Astrocyte of the spinal cord (primary cell): ENCODE measurements at places on chromosomes 6 and 20.

- DNase-seq: no peak
Observed at GRCh38 chr6:9699888-9700287, 715.0 kb downstream of the TFAP2A start.

GRCh38 chr6:84074988-84075781, 41.6 kb downstream of the MRAP2 start:
- peak; percentile 10 for DNase-seq

GRCh38 chr6:150266963-150267685, 101.7 kb upstream of the IYD start:
- peak; percentile 33 for DNase-seq

DNA sequence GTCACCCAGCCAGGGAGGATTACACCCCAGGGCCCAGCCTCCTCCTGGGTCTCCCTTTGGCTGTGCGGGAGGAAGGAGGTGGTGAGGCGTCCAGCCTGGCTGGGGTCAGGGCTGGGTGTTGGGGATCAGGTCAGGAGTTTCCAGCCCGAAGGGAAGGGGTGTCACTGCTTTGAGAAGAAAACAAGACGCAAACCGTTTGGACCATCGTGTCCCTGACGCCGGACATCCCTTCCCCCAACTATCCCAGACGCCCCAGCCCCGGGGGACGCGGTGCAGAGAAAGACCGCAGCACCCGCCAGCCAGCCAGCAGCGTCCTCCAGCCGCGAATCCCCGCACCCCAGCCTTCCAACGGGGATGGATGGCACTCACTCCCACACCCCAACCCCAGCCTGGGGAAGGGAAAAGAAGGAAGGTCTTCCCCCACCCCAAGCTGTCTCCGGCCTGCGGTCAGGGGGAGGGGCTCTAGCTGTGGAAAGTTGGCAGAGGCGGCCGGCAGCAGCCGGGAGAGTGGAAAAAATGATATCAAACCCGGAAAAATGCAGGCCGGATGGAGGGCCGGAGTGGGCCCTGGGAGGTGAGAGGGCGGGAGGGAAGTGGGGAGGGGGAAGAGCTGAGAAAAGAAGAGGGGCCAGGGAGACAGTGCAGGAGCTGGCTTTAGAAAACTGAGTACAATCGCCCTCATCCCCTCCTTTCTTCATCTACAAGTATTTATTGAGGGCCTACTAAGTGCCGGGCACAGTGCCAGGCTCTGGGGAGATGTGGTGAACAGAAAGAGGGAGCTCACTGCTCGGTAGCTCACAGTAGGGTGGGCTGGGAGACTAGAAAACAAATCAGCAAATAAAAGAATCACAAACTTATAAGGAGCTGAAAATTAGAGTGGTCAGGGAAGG, 10.6 kb downstream of the REM1 start:
- peak; percentile 37 for DNase-seq

- DNase-seq: no peak
Observed at GRCh38 chr6:87289571-87289970, 32.8 kb upstream of the SMIM8 start.

DNA sequence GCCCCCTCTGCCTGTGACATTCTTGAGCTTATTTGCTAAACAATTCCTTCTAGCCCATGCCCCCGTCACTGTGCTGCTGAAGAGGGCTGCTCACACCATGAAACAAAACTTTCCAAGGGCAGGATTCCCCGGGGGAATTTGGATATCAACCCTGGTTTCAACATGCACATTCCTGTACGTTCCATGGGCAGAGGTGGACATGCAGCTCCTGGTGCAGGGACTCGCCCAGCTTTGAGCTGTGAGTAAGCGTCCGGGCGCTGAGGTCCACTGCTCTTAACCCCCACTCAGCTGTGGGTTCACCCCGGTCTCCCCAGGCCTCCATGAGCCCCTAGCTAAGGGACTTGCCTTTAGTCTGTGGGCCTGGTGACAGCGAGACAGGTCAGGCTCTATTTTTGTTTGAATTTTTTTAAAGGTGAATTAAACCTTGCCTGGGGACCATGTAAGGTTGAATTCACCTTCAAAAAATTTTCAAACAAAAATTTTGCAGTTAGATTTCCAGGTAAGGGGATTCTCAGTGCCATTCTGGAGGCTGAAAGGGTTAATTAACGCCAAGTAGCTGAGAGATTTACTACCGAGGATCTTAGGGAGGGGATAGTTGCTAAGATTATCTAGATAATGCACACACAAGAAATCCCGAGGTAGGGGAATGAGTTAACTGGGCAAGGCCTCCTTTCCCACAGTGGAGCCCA, 70.3 kb upstream of the SLC22A23 start:
- DNase-seq: no peak

GRCh38 chr20:35840421-35840820, 68.6 kb downstream of the PHF20 start:
- no peak for DNase-seq

DNA sequence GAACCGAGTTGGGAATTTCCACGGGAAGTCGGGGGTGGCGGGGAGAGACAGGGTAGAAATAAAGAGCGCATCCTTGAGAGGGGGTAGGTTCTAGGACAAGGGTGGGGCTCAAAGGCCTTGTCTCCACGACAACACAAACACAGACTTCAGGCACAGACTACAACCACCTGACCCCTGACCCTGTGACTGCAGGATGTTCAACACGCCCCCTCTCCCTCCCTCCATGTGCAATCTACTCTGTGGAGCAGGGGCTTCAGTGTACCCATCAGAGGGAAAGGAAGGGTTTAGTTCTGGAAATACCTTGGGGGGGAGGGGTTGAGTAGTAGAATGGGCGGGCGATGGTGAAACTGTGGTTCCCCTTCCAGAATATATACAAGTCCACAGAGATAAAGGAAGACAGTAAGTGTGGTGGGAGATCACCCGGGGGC, 651 bp upstream of the TAPBP start:
- DNase-seq: peak; percentile 72

- DNase-seq: peak; percentile 76
Observed at GRCh38 chr6:133466680-133467079, 225.5 kb downstream of the EYA4 start.

DNA sequence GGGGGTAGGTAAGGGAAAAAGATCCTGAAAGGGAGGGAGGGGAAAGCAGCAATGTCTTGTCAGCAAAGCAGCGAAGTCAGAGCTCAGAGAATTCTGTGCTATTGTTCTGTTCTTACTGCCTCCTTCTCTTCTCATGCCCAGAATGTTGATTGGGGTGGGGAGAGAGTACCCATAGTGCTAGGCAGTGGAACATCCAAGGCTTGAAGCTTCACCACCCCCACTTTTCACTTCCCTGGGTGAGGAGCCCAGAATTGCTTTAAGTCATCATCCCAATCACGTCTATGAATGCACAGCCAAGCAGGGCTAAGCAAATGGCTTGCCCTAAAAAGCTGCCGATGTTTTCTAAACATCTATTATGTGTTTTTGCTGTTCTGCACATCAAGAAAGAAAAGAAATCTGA, 16.5 kb downstream of the REPS1 start:
- DNase-seq: peak; percentile 42

- no peak for DNase-seq
Observed at GRCh38 chr6:12275107-12275506, 15.1 kb upstream of the EDN1 start.

GRCh38 chr6:18600255-18600654, 213.1 kb downstream of the RNF144B start:
- no peak for DNase-seq

GRCh38 chr20:17967521-17968365, 851 bp downstream of the SNX5 start:
- peak; percentile 59 for DNase-seq

- no peak for DNase-seq
Observed at GRCh38 chr6:157164972-157165371, 158.3 kb downstream of the TMEM242 start.

- no peak for DNase-seq
Observed at GRCh38 chr6:41818271-41819054, 31.0 kb downstream of the TOMM6 start.

DNA sequence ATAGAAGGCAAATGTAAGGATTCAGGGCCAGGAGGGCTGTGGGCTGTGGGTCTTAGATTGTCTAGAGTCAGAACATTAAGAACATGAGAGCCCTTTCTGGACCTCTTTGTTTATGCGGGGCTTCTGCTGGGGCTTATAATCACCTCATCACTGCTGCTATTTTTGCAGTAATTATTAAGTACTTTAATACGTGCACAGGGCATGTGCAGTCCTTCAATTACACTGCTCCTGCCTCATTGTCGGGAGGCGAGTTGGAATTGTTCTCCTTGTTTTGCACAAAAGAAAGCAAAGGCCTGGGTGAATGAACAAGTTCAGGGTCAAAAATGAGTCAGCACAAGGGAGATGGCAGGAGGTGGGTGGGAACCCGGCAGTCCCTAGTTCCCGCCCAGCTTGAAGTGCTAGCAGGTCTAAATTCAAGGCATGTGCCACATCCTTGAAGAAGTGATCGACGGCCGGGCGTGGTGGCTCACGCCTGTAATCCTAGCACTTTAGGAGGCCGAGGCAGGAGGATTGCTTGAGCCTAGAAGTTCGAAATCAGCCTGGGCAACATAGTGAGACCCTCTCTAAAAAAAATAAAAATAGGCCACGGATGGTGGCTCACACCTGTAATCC, 34.4 kb upstream of the PTPN1 start:
- peak; percentile 51 for DNase-seq

DNA sequence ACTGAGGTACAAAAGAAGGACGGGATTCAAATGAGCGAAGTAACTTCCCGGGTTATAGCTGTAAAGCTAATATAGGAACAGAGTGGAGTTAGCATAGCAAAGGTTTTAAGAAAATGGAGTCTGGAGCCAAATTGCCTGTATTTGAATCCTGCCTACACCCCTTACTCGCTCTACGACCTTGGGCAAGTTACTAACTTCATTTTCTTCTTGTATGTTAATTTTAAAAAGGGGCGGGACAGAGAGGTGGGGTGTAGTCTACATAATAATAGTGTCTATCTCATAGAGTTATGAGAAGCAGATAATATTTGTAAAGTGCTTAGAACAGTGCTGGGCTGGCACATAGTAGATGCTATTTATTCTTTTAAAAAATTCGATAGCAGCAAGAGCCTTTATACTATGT, 705 bp downstream of the ZSCAN23 start:
- no peak for DNase-seq

DNA sequence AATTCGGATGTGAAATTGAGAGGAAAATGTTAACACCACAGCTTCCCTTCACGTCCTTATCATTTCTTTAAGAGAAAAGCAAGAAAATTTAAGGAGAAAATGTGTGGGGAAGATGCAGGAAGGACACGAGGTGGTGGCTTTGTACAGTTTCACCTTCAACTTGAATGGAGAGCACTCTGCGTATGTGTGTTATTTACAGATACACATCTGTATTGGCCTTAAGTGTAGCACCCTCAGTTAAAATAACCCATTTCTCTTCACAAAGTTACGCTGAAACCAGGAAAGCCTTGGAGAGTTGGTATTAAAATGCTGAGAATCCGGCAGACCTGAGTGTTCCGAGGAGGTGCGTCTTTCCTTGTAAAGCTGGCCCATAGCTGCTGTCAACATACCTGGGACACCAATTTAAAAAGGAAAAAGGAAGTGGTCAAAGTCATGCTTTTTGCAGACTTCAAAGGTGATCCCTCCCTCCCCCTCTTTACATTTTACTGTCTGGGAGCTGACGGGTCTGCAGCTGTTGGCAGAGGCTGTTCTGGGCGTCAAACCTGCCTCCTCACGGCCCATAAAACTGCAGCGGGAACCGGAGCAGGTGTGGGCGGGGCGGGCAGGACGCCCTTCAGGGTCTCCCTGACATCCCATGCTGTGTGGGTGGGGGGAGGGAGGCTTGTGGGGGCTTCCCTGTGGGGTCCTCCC, 61.3 kb upstream of the TBXT start:
- no peak for DNase-seq

- no peak for DNase-seq
Observed at GRCh38 chr20:58139849-58140786, 88.3 kb downstream of the ANKRD60 start.

GRCh38 chr6:138124096-138124495, 16.9 kb upstream of the PERP start:
- DNase-seq: no peak

DNA sequence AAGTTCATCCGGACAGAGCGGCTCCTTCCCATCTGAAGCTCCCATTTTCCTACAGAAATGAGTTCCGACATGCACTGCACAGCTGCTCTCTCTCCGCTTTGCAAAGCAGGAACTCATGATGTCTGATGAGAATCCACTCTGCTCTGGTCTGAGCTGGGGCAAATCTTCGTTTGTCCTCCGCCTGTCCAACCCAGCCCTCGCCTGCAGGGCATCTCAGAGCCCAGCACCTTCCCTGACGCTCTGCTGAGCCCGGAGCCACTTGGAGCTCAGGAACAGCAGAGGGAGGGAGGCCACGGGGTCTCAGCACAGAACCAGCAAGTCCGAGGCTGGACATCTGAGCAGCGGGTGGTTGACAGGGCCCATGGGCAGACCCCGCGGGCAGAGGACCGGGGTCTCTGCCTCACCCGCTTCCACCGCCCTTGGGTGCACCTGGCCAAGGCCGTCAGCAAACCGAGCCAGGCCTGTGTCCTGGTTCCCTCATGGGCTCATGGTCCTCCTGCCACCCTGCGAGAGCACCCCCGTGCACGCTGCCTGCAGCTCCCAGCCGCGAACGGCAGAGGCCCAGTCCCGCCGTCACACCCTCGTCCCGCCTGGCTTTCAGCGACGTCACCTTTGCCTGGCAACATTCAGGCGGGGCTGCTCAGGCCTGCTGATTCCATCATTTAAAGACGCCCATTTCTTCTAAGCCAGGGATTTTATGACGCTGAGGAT, 78.5 kb upstream of the BHLHE23 start:
- DNase-seq: no peak

DNA sequence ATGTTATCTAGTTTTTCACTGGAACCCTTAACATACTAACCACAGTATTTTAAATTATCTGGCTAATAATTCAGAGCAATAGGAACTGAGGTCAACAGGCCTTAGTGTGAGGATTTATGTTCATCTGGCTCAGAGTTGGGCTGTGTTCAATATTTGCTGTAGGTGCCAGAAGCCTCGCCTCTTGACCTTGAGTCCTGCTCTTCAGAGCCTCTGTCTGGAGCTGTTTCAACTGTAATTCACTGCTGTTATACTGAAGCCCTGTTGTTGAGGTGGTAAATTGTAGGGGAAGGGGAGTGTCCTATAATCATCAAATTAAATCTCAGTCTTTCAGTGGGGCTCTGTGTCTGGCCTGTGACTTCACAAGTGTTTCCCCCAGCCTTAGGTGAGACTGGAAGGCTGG, 184.4 kb downstream of the CDH26 start:
- no peak for DNase-seq

DNA sequence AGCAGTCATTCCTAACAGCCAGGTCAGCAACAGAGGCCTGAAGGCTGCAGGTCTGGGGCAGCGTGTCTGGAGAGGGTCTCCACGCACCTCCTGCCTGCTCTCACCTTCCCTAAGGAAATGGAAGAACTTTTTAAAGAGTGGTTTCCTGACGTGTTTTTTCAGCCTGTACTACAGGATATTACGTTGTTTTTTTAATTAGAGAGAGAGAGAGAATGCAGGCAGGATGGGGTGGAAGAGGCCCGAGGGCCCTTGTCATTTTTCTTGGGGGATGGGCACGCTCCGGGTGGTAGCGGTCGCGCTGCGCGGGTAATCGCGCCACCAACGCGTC, 2.1 kb downstream of the DLL1 start:
- no peak for DNase-seq

GRCh38 chr20:16621435-16622141, 48.3 kb upstream of the KIF16B start:
- no peak for DNase-seq

- DNase-seq: no peak
Observed at GRCh38 chr6:58198301-58198700, 880.9 kb downstream of the PRIM2 start.
